Daoy (cell line): ENCODE measurements at places on chromosomes 6 and 20. TPM values are rescaled to one million over a fixed set of nuclear protein-coding genes. Genes with fewer than 3 reads are reported as not detected.

Gene CGA
- not detected in 2 replicates for total RNA-seq

Gene TULP1
- total RNA-seq: not detected in 2 replicates

Gene SCAF8
- total RNA-seq: 20.9 and 22.7 TPM in 2 replicates

Gene GMPR
- total RNA-seq: 6.0 and 6.5 TPM in 2 replicates

Gene CRISP3
- total RNA-seq: not detected in 2 replicates

Gene IL17A
- not detected in 2 replicates for total RNA-seq

Gene COL12A1
- 5.5 and 6.6 TPM in 2 replicates for total RNA-seq

Gene DPPA5
- total RNA-seq: not detected in 2 replicates

Gene SIRPB1
- total RNA-seq: 0.06 and 0.11 TPM in 2 replicates

Gene EEF1A2
- 3.9 and 6.4 TPM in 2 replicates for total RNA-seq

Gene DEFB132
- not detected in 2 replicates for total RNA-seq

Gene ZC3H12D
- 0.17 and 0.30 TPM in 2 replicates for total RNA-seq

Gene TBXT
- total RNA-seq: 0.57 TPM in 1 of 2 replicates, not detected in the other

Gene DLK2
- 1.4 and 2.4 TPM in 2 replicates for total RNA-seq

Gene PRDM13
- 2.3 and 3.4 TPM in 2 replicates for total RNA-seq

Gene PPIL6
- total RNA-seq: 3.8 and 4.5 TPM in 2 replicates

Gene BNIP5
- not detected in 2 replicates for total RNA-seq

Gene TP53TG5
- total RNA-seq: not detected in 2 replicates

Gene ECT2L
- total RNA-seq: not detected in 2 replicates

Gene HLA-DRA
- 0.46 and 2.2 TPM in 2 replicates for total RNA-seq

Gene C6orf132
- not detected in 2 replicates for total RNA-seq

Gene HEY2
- 0.77 and 1.2 TPM in 2 replicates for total RNA-seq

Gene NRSN1
- not detected in 2 replicates for total RNA-seq

Gene SNAP25
- 0.09 and 0.80 TPM in 2 replicates for total RNA-seq

Gene SLC24A3
- total RNA-seq: 0.06 TPM in 1 of 2 replicates, not detected in the other

Gene IPCEF1
- total RNA-seq: 1.5 TPM in 1 of 2 replicates, not detected in the other

Gene SLC16A10
- total RNA-seq: 1.2 and 7.6 TPM in 2 replicates

Gene CTAGE9
- not detected in 2 replicates for total RNA-seq

Gene TRPC4AP
- 20.2 and 25.7 TPM in 2 replicates for total RNA-seq

Gene KCNQ2
- 0.17 TPM in 1 of 2 replicates, not detected in the other for total RNA-seq

Gene ELOVL5
- total RNA-seq: 52.6 and 83.2 TPM in 2 replicates

Gene RIPPLY2
- 5.1 and 5.4 TPM in 2 replicates for total RNA-seq

Gene AIF1
- total RNA-seq: not detected in 2 replicates

Gene SCUBE3
- total RNA-seq: 1.1 and 2.0 TPM in 2 replicates

Gene C20orf96
- total RNA-seq: 0.51 and 0.57 TPM in 2 replicates

Gene SIGLEC1
- not detected in 2 replicates for total RNA-seq

Gene GSTA4
- total RNA-seq: 15.5 and 17.4 TPM in 2 replicates

Gene BCAS1
- not detected in 2 replicates for total RNA-seq

Gene RBPJL
- total RNA-seq: not detected in 2 replicates

Gene PLA2G7
- total RNA-seq: not detected in 2 replicates

Gene ALDH5A1
- 2.1 and 3.4 TPM in 2 replicates for total RNA-seq

Gene B3GALT4
- total RNA-seq: 0.40 and 1.9 TPM in 2 replicates

Gene TRIM15
- total RNA-seq: 0.86 TPM in 1 of 2 replicates, not detected in the other

Gene DHX35
- 7.1 and 8.9 TPM in 2 replicates for total RNA-seq

Gene SLCO4A1
- 15.4 and 16.3 TPM in 2 replicates for total RNA-seq

Gene MYBL2
- 30.0 and 48.8 TPM in 2 replicates for total RNA-seq

Gene RRAGD
- 8.8 and 9.4 TPM in 2 replicates for total RNA-seq

Gene SMOC2
- not detected in 2 replicates for total RNA-seq

Gene BPIFB1
- not detected in 2 replicates for total RNA-seq

Gene MACROD2
- 0.51 and 0.86 TPM in 2 replicates for total RNA-seq

Gene PAK5
- 0.46 TPM in 1 of 2 replicates, not detected in the other for total RNA-seq

Gene C6orf52
- 2.7 and 13.0 TPM in 2 replicates for total RNA-seq

Gene LAMA5
- 3.1 and 9.6 TPM in 2 replicates for total RNA-seq

Gene CAPN11
- total RNA-seq: not detected in 2 replicates
